Brain (organoid and tissue), 16 donors: ENCODE measurements at places on chromosomes 6 and 20.

- DNase-seq, result no peak
Measured at GRCh38 chr6:5898102-5898501, 108.6 kb downstream of the NRN1 start.

DNA sequence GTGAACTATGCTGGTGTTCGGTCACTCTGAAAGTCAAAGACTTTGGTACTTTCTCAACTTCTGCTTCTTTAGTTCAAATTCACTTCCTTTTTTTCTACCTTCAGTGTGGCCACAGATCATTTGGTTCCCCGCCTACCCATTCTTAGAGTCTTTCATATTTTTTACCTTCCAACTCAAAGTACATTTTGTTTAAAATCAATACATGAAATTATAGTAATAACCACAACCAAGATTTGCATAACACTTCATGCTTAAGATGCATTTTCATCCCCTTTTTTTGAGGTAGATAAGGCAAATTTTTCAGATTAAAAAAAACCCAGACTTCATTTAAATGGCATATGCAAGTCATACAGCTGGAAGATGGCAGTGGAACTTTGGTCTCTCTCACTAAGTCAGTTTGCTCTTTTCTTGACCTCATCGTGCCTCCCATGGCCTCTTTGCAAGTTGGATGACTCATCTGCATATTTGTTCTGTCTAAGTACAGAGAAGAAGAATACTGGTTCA, 11.9 kb upstream of the CNR1 start:
- no peak for DNase-seq

DNA sequence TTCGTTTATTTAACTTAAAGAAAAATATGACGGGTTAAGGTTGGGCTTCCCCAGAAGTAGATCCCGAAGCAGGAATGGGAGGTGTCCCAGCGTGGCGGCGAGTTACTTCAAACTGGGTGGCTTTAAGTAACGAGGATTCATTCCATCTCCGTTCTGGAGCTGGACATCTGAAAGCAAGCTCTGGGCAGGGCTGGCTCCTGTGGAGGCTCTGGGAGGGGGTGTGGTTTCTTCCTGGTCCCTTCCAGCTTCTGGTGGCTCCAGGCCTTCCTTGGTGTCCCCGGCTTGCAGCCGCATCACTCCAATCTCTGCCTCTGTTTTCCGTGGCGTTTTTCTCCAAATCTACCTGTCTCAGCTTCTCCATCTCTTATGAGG, 47.3 kb upstream of the BHLHE23 start:
- no peak for DNase-seq

- no peak for DNase-seq
Measured at GRCh38 chr6:35635601-35636597, 52.8 kb downstream of the FKBP5 start.

DNA sequence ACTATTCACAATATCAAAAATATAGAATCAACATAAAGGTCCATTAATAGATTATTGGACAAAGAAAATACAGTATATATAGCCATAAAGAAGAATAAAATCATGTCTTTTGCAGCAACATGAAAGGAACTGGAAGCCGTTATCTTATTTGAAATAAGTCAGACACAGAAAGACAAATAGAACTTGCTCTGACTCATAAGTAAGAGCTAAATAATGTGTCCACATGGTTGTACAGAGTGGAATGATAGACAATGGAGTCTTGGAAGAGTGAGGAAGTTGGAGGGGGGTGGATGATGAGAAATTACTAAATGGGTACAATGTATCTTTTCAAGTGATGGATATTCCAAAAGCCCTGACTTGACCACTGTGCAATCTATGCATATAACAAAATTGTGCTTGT, 613.5 kb downstream of the PHF3 start:
- DNase-seq, result no peak

GRCh38 chr20:20578838-20579237, 133.6 kb downstream of the RALGAPA2 start:
- no peak for DNase-seq

DNA sequence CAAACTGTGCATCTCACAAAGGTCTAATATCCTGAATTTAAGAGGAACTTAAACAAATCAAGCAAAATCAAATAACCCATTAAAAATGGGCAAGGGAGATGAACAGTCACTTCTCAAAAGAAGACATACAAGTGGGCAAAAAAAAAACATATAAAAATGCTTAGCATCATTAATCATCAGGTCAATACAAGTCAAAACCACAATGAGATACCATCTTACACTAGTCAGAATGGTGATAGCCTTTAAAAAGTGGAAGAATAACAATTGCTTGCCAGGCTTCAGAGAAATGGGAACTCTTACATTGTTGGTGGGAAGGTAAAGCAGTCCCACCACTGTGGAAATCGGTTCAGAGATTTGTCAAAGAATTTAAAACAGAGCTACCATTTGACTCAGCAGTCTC, 646.7 kb upstream of the PTCHD4 start:
- no peak for DNase-seq

- DNase-seq, result peak; percentile 71
Measured at GRCh38 chr6:162706232-162706631, 21.3 kb downstream of the PRKN start.

DNA sequence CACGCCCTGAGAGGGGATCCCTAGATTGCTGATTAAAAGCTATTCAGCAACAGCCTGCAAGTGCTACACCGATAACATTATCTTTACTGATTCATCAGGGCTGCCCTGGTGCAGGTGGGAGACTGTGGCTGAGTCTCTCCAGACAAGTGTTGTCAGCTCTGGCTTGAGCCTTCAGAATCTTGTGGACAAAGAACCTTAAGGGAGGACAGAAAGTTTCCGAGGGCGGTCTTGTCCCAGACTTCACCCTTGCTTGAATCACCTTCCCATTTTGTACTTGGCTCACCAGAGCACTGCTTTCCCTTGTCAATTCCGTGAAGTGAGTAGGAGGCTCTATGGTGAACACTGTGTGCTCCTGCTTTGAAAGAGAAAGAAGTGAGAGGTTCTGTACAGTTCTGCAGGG, 88.6 kb upstream of the PCSK2 start:
- DNase-seq, result no peak

- no peak for DNase-seq
Measured at GRCh38 chr6:115690854-115691253, 369.8 kb downstream of the FRK start.

- DNase-seq, result peak; percentile 71
Measured at GRCh38 chr6:28553986-28554881, 28.6 kb downstream of the GPX5 start.

DNA sequence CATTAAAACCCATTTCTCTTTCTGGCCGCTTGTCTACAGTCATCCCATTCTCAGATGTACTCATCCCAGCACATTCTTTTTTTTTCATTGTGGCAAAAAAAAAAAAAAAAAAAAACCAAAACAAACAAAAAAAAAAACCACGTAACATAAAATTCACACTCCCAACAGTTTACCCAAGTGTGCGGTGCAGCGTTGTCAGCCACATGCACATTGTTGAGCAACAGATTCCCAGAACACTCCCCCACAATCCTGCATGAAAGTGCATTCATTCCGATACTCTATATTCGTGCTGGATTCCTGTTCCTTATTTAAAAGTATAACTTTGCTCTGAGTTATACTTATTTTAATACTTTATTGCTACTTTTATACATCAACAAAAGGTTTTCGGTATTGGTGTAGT, 96.0 kb downstream of the SASH1 start:
- DNase-seq, result no peak

- no peak for DNase-seq
Measured at GRCh38 chr6:168678588-168678987, 237.6 kb downstream of the SMOC2 start.

DNA sequence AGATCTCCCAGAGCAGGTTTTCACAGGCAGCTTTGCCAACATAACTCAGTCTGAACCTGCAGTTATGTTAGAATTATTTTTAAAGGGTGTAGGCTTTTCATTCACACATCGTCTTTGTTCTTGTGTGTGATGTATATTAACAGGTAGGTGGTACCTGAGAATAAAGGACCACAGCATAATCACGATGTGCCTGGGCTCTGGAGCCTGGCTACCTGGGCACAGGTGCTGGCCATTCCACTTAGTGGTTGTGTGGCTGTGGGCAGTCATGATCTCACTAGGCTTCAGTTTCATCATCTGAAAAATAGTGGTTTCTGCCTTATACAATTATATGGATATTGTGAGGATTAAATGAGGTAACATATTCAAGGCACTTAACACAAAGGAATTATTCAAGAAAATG, 6.4 kb downstream of the CD109 start:
- DNase-seq, result peak; percentile 21

GRCh38 chr20:18256440-18257090, 31.8 kb upstream of the ZNF133 start:
- no peak for DNase-seq

GRCh38 chr6:130968476-130968875, 94.6 kb downstream of the EPB41L2 start:
- DNase-seq, result no peak

DNA sequence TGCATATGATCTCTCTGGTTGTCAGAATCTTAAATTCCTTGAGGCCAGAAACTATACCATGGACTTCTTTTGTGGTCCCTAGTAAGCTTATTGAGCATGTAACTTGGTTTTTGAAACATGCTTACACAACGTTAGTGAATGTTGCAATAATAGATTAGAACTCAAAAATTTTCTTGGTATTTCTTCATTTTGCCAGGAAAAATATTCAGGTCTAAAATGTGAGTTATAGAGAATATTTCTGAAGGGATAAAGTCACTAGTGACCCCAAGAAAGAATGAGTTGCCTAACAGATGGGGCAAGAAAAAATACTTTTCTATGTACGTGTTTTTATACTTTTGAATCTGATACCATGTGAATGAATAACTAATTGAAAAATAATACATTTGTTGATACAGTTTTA, 195.4 kb downstream of the TFAP2A start:
- no peak for DNase-seq

DNA sequence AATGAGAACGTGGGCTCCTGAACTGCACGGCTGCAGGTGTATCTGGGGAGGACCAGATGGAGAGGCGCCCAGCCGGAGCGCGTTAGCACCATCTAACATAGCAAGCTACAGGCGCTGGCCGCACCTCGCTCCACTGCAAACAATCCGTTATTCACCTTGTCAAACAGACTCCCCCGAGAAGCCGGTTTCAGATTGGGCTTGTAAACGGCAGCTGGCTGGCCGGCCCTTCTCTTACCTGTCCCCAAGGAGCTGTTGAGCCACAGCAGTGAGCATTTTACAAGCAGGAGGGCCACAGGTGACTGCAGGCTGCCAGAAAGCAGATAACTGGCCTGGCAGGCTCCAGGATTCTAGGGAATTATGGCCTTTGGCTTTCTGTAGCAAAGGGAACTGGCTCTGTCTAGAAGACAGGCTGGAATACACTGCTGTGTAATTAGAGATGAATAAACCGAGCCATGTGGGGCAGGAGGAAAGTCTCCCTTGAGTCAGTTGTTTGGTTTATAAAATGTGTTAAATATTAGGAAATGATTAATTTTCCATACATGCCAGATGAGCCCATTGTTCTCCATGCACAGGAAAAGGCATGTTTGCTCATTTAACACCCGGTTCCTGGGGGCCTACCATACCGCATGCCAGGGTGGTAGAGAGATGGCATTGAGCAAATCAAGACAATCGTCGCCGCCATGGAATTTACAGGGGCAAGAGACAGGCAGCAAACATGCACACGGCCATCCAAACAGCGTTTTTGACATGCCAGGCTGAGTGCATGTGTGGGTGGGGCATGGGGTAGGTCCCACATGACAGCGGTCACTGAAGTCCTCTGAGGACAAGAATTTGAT, 159.3 kb downstream of the NFATC2 start:
- peak; percentile 67 for DNase-seq

DNA sequence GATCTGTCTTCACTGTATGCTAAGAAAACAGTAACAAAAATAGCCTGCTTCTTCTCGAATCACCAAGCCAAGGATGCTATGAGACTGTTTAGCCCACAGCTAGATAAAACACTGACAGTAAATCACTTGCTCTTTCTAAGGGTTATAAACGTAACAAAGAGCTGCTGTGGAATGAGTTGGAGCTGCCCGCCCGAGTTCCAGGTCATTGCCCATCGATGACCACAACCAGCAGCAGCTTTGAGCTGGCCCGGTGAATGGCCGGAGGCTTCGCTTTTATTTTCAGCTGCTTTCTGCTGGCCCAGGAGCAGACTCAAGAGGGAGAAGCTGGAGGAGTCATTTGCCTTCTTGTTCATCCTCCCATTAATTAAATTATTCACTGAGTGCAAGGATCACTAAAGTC, 82.2 kb upstream of the CDH4 start:
- DNase-seq, result no peak

DNA sequence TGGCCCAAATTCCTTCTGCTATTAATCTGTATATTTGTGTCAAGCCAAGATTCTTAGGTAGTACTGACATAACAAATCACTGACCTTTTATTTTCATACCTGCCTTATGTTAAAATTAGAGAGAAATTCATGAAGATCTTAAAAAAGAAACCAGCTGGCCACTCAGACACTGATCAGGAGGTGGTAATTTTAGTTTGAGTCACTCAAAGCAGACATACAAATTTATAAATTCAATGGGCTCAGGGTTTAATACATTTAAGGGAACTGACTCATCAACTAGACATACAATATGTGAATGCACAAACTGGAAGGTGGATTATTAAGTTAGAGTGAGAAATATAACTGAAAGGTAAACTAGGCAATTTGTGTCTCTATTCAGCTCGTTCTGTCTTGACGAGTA, 711.9 kb upstream of the EYS start:
- DNase-seq, result no peak

- DNase-seq, result no peak
Measured at GRCh38 chr6:52496631-52497030, 76.5 kb downstream of the EFHC1 start.

- no peak for DNase-seq
Measured at GRCh38 chr6:16196260-16196983, 42.0 kb upstream of the GMPR start.

- DNase-seq, result no peak
Measured at GRCh38 chr6:162014069-162014811, 713.3 kb downstream of the PRKN start.

GRCh38 chr6:73801652-73802268, 105.8 kb downstream of the CD109 start:
- no peak for DNase-seq

DNA sequence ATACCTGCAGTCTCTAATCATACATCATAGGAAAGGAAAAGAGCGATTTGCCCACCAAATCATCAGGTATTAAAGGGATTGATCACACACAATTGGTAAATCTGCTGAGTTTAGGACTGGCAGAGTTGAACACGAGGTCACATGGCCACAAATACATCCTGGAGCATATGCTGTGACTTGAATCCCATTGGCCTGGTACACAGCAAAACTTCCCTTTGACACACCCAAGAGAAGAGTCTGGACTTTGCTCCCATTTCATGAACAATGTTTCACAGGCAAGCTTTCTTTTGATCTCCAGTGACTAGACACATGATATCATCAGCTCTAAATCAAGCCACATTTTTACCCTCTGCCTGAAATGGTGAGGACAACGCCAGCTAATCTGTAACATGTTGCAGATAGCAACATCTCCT, 117.9 kb downstream of the ISM1 start:
- no peak for DNase-seq

- DNase-seq, result no peak
Measured at GRCh38 chr6:72675396-72675795, 53.5 kb downstream of the KCNQ5 start.

GRCh38 chr6:123333000-123333756, 303.6 kb downstream of the TRDN start:
- no peak for DNase-seq

GRCh38 chr20:37627060-37627766, 66.6 kb upstream of the CTNNBL1 start:
- peak; percentile 36 for DNase-seq
